Gastroesophageal sphincter (tissue), 4 donors: ENCODE measurements at places on chromosomes 12 and 14.

DNA sequence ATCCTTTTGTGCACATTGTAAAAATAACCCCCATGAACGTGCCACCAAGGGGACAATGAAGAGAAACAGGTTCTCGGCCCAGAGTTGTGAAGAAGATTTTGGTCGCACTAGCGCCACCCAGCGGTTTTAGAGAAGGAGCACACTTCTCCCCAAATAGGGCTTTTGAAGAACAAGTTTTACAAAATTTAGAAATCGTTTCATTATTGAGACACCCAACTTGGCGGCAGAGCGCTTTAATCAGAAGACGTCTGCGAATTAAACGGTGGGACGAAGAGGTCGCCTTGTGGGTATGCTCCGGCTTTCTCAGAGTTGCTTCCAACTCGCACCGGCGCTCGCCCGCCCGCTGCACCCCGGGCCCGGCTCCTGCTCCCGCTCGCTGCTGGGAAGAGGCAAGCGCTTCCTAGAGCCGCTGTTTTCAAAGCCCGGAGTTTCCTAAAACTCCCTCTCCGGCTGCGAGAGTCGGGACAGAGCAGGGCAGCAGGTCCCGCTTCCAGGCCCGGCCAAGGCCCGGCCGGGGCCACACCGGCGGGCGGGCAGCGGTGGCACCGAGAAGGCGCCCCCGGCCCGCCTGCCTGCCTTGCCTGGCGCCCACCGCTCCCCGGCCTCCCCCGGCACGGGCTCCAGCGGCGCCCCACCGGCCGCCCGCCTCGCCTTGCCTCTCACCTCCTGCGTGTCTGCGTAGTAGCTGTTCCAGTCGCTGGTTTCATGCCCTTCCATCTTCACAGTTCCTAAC lies 645 bp downstream of the FOXA1 start:
- ATAC-seq = peak; percentile 17

- no peak for ATAC-seq
Measured at GRCh38 chr14:63840981-63841380, 11.8 kb upstream of the SYNE2 start.

- ATAC-seq = no peak
Measured at GRCh38 chr12:124852911-124853427, 10.7 kb downstream of the SCARB1 start.

- no peak for ATAC-seq
Measured at GRCh38 chr12:94768398-94769046, 118.2 kb upstream of the TMCC3 start.

DNA sequence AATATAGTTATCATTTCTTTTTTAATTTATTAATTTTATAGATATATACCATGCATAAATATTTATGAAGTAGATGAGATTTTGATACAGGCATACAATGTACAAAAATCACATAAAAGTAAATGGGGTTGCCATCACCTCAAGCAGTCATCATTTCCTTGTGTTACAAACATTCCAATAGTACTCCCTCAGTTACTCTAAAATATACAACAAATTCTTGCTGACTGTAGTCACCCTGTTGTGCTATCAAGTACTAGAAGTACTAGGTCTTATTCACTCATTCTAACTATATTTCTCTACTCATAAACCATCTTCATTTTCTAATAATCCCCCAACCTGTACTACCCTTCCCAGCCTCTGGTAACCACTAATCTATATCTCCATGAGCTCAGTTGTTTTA lies 432.6 kb upstream of the SYT1 start:
- no peak for ATAC-seq

DNA sequence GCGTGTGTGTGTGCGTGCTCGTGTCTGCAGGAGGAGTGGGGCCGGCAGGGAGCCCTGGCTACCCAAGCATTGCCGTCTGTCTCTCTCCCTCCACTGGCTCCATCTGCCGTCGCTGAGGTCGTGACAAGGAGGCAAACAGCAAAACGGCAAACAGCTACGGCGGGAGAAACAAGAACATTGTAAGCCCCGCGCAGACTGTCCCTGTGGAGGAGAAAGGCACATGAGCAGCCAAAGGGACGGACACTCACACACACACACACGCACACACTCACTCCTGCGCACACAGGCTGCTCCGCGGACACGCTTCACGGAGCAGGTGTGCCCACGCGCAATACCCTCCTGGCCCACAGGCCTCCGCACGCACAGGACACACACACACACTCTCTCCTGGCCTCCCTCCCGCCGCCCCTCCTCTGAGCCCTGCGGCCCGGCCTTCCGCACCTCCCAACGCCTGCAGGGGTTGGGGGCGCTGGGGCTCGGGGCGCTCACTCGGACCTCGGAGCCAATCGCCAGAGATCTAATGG lies 905 bp downstream of the CISTR start:
- peak; percentile 8 for ATAC-seq

DNA sequence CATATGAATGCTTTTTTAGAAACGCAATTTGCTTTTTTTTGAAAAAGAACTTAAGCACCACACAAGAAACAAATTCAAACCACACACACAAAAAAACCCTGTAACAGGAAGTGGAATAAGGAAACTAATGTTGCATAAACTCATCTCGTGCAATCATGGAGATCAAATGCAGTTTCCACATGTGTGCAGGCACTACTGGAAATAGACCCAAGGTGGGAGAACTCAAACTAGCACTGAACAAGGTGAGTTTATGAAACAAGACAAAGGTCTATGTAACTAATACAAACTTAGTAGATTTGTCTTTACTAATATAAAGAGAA lies 17.5 kb downstream of the NIN start:
- no peak for ATAC-seq

DNA sequence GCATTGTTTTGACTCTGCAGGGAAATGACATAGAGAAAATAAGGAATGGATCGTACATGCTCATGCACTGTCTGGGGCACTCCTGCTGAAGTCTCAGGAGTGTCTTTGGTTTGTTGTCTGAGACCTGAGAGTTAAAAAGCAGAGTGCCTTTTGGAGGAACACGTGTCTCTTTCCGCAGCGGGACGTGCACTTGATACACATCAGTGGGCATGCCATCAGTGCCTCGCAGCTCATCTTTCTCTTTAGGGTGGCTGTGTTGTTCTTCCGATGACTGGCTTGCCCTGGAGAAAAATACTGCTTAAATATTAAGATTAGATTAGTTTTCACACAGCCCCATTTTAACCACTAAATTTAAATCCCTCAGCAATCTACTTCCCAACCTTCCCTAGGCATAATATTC lies 835.9 kb downstream of the DIO2 start:
- ATAC-seq = no peak

GRCh38 chr12:51321882-51322281 lies 2.1 kb downstream of the BIN2 start:
- ATAC-seq = no peak

- ATAC-seq = no peak
Measured at GRCh38 chr12:68332728-68333630, 817 bp upstream of the MDM1 start.

DNA sequence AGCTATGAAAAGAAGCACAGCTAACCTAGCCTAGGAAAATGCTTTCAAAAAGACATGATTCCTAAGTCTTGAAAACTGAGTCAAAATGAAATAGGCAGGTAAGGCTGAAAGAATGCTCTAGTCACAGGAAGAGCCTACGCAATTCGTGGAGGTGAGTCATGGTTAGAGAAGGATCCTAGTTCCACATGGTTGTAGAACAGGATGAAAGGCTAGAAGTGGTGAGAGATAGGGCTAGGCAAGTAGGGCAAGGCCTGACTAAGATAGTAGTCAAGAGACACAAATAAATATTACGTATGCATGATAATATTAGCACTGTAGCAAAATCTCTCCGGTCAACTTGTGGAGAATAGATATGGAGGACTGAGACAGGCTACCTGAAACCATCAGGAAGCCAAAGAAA lies 47.2 kb downstream of the PLCZ1 start:
- ATAC-seq = no peak

DNA sequence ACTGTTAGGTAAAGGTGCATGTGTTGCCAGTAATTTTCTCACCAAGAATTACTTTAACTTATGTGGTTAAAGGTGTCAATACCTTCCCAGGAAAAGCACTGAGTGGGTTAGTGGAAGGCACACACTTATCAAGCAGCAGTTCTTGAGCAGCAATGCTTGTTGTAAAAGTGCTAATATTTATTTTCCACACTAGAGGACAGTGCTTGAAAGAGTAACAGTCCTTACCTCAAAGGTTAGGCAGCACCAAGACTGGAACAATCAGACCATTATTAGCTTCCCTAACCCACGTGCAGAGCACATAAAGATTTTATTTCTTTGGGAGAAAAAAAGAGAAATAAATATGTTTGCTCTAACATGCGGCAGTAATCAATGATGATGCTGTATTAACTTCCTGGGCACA lies 48.8 kb upstream of the KRR1 start:
- no peak for ATAC-seq
